NB4 (cell line): ENCODE measurements at places on chromosomes 16 and 17.

GRCh38 chr17:37447641-37448040, 41.0 kb downstream of the TADA2A start:
- DNase-seq: no peak

GRCh38 chr17:27904534-27905446, 11.6 kb upstream of the LYRM9 start:
- DNase-seq: no peak

GRCh38 chr16:70767377-70768202, 33.4 kb downstream of the VAC14 start:
- peak; percentile 13 for DNase-seq

GRCh38 chr16:85005285-85006069, 5.9 kb downstream of the ZDHHC7 start:
- DNase-seq: no peak

- no peak for DNase-seq
These were observed 34.8 kb upstream of the XYLT2 start for GRCh38 chr17:50311112-50311460.

DNA sequence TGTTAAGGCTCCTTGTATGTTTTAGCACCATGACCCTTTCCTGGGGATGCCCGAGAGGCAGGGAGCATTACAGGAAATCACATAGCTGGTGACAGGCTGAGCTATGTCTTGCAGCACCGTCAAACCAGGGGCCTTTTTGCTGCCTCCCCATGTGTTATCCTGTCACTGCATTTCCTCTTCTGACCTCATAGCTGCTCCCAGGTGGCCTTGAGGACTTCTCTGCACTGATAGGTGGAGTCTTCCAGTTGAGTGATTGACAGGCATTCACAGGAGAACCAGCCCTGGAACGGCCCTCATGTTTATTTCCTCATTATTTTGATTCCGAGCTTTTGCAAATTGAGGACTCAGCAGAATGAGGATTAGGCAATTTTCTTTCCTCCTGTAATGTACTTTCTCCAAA, 349.6 kb downstream of the HAPSTR1 start:
- DNase-seq: peak; percentile 9

- peak; percentile 10 for DNase-seq
These were observed 18.2 kb downstream of the IL34 start for GRCh38 chr16:70664325-70665112.

DNA sequence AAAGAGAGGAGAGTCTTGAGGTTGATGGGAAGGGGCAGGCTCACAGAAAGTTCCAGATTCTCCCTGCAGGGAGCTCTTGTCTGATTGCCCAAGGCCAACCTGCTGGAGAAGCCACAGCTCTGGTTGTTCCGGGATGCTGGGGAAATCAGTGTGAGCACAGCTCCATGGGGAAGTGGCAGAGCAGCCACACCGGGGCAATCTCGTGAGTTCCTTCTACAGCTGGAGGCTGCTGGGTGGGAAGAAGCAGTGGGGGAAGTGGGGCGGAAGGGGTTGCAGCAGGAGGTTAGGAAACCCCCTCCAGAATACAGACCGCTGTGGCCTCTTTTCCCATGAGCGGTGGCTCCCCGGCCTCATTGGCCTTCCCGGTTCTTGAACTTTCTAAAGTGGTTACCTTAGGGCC, 34.0 kb downstream of the KIAA0513 start:
- DNase-seq: peak; percentile 67

DNA sequence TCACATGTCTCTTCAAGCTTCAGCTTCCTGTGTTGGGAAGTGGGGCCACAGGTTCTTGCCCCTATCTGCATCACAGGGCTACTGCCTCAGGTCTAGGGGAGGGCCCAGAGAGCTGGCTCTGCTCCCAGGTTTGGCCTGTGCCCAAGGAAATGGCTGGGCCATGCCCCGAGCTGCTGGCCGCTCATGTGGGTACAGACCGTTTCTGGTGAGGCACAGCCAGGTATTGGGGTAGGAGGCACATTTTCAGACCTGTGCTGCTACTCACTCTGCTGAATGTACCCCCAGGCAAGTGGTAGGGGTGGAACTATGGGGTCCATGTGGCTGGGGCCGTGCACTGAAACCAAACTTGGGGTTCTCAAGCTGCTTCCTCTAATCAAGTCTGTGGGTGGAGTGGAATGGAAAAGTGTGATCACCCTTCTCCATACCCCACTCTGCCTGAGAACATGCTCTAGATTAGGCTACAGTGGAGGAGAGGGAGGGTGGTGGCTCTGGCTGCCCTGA, 4.6 kb downstream of the GAS2L2 start:
- no peak for DNase-seq

- DNase-seq: no peak
These were observed 122.9 kb upstream of the SMURF2 start for GRCh38 chr17:64785011-64785421.

GRCh38 chr17:164303-165235, 16.9 kb downstream of the DOC2B start:
- DNase-seq: peak; percentile 55

- peak; percentile 44 for DNase-seq
These were observed 42.1 kb upstream of the GPRC5B start for GRCh38 chr16:19926449-19927390.

DNA sequence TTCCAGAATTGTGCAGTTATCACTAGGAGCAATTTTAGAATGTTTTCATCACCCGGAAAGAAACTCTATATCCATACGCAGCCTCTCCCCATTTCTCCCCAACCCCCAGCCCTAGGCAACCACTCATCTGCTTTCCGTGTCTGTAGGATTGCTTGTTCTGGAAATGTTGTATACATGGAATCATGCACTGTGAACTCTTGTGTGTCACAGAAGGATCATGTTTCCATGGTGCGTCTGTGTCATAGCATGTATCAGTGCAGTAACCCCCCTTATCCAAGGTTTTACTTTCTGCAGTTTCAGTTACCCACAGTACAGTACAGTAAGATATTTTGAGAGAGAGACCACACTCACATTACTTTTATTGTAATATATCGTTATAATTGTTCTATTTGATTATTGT, 299.4 kb downstream of the CPPED1 start:
- no peak for DNase-seq

GRCh38 chr16:28823291-28823872, 583 bp downstream of the ATXN2L start:
- DNase-seq: no peak

- peak; percentile 80 for DNase-seq
These were observed 878 bp downstream of the TAOK1 start for GRCh38 chr17:29390851-29391631.

- DNase-seq: peak; percentile 72
These were observed 194.2 kb downstream of the ZFHX3 start for GRCh38 chr16:72853575-72854266.

DNA sequence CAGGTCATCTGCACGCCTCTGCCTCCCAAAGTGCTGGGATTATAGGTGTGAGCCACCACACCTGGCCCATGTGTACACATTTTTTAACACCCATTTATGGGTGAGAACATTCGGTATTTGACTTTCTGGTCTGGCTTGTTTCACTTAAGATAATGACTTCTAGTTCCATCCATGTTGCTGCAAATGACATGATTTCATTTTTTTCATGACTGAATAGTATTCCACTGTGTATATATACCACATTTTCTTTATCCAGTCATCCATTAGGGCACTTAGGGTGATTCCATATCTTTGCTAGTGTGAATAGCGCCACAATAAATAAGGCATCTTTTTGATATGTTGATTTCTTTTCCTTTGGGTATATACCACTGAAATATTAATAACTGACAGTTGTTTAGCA, 5.6 kb downstream of the ALOX12B start:
- no peak for DNase-seq

DNA sequence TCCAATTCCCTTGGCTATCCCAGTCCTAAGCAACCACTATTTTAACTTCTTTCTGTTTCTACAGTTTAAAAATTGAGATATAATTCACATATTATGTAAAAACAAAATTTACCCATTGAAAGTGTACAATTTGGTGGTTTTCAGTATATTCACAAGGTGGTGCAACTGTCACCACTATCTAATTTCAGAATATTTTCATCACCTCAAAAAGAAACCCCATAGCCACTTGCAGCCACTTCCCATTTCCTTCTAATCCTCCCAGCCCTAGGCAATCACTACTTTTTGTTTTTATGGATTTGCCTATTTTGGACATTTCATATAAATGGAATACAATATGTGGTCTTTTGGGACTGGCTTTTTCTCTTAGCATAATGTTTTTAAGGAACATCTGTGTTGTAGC, 36.1 kb upstream of the NACA2 start:
- no peak for DNase-seq

DNA sequence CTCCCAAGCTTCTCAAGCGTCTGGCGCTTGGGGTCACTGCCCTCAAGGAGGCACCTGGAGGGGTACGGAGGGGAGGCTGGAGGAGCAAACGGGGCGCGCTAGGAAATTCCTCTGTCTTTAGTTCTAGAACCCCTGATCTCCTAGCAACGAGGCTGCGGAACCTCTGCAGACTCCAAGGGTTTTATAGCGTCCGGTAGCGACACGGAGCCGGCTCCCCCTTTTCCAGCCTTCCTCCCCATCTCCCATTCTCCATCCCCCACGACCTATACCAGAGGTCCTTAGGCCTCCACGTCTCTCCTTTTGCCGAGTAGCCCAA, 601 bp upstream of the CDIPT start:
- no peak for DNase-seq

- DNase-seq: peak; percentile 24
These were observed 7.3 kb upstream of the ALOX15 start for GRCh38 chr17:4648741-4649140.

DNA sequence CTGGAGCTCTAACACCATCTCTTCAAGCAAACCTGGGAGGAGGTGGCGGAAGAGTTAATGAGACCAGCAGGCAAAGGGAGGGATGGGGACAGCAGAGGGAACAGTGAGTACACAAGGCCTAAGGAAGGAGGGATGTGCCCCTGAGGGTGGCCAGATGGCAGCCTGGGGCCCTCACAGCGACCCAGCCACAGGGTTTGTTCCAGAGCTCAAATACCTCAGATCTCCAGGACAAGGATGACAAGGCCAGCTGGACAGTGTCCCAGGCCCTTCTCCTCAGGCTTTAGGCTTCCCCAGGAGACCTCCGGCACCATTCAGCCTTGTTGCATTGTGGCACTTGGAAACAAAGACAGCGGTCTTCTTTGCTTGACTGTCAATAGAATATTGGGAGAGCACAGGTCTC, 14.9 kb downstream of the CDIP1 start:
- no peak for DNase-seq

- DNase-seq: peak; percentile 34
These were observed 19.1 kb downstream of the GPR142 start for GRCh38 chr17:74386386-74386785.

DNA sequence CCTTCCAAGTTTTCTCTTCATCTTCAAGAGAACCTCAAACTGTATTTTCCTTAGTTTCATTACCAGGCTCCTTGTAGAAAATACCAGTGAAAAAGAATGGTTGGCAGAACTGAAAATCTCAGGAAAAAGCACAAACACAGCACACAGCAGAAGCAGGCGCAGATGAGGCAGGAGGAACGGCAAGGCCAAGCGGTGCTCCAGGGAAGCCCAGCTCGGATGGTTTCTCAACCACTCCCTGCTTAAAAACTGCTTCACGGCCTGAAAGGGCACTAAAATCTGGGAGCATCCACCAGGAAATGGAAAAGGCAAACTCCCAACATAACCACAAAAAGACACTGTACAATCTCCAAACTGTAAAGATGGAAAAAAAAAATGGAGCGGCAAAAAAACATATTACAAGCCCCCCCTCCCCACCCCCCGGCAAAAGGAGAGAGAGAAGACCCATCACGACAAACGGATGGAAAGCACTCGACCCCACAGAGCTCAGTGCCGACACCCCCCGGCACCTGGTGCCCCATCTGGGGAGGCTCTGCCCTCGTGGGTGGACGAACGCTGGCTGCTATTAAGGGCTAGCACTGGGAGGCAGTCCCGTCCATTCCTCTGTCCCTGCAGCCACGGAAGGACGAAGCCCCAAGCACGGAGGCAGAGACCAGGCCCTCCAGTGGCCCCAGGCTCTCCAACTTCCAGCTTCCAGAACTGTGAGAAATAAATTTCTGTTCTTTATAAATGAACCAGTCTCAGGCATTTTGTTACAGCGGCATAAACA, 127.5 kb downstream of the ZNF778 start:
- no peak for DNase-seq

GRCh38 chr16:59204589-59204988, 470.5 kb upstream of the GOT2 start:
- no peak for DNase-seq

DNA sequence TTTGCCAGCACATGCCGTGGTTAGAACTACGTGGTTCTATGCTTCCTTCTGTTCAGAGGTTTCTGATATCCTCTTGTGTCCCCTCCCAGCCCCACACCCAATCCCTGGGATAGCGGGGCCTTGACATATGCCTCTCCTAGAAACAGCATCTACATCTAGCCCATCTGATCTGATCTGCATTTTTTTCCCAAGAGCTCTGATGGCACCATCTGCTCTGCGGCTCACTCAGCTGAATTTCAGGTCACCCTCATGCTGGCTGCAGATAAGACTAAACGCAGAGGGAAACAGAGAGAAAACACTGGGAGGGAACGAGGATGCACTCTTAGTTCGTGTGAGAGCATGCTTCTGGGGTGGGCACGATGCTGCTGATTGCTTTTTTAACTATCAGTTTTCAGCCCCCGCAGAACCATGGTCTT, 10.7 kb downstream of the WIPI1 start:
- DNase-seq: no peak

GRCh38 chr16:13099822-13100221, 198.4 kb downstream of the SHISA9 start:
- no peak for DNase-seq

DNA sequence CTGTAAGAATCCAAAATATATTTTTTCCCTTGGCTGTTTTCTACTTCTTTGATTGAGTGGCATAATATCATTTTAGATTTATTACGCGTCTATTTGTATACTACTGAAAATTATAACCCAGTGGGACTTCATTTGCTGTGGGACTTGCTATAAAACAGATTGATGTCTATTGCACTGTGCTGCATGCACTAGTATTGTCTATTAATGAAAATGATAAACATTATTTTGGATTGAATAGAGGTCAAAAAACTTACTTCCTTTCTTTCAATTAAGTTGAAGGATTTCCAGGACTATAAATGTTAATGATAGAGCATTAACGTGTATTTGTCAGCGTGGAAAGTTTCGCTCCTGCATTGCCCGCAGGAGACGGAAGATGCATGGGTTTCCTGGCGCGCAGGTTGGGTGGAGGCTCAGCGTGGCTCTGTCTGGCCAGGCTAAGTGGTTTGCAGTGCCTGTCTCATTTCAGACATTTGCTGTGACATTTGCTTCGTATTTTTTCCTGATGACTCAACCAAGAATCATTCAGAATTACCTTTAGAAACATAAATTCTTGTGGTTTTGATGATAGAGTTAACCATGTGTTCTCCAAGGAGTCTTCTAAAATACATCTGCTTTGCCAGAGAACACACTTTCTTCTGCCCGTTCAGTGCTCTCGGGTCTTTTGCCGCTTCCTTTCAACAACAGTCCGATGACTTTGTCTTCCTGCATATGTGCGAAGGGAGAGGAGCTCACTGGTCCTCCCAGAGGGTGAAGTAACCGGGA, 216.7 kb downstream of the RPTOR start:
- DNase-seq: no peak
